A172 (cell line): ENCODE measurements at places on chromosomes 11 and 22. TPM values are rescaled to one million over a fixed set of nuclear protein-coding genes. Genes with fewer than 3 reads are reported as not detected.

The CNGA4 gene
- 0.17 TPM in 1 of 2 replicates, not detected in the other for total RNA-seq

- DNase-seq: no peak
These were observed 315 bp upstream of the TRPC6 start for GRCh38 chr11:101584129-101584515.

DNA sequence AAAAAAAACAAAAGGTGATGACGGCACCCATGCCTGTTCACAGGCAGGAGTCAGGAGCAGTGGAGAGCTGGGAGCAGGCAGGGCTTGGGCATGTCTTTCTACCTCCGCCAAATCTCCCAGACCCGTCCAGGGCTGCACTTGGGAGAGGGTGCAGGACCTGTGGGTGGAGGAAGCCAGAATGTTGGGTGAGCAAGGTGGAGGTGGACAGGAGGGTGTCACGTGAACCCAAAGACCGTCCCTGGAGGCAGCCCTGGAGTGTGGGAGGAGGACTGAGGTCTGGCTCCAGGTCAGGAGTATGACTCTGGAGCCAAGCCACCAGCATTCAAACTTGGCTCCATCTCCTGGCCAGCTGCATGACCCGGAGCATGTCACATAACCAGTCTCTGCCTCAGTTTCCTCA, 26.6 kb upstream of the RELT start:
- no peak for DNase-seq

The SCGB1C1 gene
- not detected in 2 replicates for total RNA-seq

DNA sequence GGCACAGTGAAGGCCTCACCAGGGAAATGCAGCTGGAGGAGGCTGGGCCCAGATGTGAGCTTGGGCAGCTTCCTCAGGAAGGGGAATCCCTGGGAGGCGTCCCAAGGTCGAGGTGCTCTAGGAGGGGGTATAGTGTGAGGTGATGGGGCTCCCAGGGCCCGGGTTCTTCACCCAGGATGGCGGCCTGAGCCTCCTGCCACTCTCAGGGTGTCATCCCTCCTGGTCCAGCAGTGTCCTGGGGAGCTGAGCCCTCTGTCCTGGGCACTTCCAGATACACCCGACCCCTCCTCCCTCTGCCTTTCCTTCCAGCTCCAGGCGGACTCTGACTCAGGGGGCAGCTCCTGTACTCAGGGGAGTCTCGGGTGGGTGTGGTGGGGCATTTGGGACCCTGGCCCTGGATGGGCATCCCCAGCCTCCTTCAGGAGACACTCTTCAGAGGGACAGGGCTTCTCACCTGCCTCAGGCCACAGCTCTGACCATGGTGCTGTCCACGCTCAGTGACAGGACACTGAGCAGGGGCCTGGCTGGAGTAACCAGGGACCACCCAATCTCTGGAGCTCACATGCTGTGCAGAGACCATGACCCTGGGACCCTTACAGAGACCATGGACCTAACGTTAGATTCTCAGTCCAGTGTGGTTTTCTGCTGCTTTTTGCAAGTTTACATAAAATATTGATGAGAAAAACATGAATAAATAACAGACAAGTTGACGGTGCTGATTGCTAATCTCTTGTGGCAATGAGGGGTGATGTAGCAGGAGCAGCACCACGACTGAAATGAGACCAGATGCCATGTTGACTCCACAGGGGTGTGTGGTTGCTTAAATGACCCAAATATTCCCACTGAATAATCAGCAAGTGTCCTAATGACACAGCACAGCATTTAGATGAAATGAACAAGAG, 101.9 kb downstream of the GGTLC2 start:
- no peak for DNase-seq
